ENCODE measurements at places on chromosomes 3 and 15.

- peak; percentile 68 for DNase-seq
These were observed 593.4 kb upstream of the TGFBR2 start for GRCh38 chr3:30012941-30013543.

GRCh38 chr15:92633001-92633400 lies 22.6 kb downstream of the FAM174B start:
- no peak for DNase-seq

DNA sequence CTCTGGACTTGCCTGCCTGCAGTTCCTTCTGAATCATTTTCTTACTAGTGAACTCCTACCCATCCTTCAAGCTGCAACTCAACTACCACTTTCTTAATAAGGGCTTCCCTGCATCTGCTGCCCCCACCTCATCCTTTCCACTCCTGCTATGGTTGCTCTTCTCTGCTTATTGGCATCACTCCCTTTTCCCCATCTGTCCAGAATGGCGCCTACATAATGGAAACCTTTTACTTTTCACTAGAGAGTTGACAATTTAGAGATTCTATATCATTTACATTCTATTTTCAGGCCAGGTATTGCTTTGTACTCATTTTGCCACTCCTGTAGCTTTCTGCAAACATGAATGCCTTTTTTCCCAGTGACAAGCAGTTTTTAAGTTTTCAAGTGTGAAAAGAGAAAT lies 1.9 kb upstream of the EPHA3 start:
- DNase-seq, result no peak

DNA sequence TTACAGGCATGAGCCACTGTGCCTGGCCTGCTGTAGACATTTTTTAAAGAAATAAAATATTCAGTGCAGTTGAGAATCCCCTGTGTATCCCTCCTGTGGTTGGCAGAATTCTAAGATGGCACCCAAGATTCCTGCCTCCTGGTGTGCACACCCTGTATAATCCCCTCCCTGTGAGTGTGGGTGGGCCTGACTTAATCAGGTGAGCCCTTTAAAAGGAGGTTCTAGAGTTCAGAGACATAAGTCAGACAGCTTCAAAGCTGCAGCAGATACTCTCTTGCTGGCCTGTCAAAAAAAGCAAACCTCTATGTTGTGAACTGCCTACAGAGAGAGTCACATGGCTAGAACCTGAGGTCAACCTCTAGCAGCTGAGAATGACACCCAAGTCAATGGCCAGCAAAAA lies 7.0 kb upstream of the VIPR1 start:
- peak; percentile 36 for DNase-seq

- DNase-seq, result peak; percentile 80
These were observed 59.3 kb downstream of the CYP11A1 start for GRCh38 chr15:74307827-74308811.

DNA sequence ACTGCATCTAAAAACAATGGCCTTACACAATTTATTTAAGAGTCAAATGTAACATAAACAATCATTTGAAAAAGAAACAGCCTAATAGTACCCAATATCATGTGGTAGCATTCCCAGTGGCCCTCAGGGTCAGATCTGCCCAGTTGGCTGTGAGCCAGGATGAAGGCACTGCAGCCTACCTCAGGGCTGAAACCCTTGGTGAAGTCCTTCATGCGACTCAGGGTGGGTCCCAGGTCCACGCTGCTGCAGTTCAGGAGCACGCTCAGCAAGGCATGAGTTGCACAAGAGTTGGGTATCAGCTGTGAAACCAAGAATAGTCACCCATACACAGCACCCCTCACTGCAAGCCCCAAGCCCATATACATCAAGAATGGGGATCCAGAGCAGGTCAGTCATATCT lies 37.1 kb downstream of the SEMA3G start:
- DNase-seq, result no peak

- no peak for DNase-seq
These were observed 610 bp downstream of the EPHB3 start for GRCh38 chr3:184561913-184562877.

DNA sequence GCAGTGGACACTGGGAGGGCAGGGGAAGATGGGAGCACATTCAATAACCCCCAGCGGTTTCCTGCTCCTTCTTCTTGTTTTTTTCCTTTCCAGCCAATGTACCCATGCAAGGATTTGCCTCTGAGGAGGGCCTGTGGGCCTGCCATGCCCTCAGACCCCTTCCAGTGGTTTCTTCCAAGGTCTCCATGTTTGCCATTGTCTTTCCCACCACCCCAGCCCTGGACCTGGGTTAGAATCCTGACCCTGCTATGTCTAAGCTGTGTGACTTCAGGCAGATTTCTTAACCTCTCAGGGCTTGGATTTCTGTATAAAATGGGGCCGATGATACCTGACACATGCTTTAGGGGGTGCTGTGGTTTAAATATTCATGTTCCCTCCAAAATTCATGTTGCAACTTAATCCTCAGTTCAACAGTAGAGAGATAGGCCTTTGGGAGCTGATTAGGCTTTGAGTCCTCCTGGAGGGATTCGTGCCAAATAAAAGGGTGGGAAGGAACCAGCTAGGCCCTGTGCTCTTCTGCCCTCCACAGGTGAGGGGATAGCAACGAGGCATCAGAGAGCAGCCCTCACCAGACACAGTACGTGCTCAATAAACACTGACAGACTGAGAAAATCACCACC lies 46.3 kb upstream of the FLNB start:
- no peak for DNase-seq

DNA sequence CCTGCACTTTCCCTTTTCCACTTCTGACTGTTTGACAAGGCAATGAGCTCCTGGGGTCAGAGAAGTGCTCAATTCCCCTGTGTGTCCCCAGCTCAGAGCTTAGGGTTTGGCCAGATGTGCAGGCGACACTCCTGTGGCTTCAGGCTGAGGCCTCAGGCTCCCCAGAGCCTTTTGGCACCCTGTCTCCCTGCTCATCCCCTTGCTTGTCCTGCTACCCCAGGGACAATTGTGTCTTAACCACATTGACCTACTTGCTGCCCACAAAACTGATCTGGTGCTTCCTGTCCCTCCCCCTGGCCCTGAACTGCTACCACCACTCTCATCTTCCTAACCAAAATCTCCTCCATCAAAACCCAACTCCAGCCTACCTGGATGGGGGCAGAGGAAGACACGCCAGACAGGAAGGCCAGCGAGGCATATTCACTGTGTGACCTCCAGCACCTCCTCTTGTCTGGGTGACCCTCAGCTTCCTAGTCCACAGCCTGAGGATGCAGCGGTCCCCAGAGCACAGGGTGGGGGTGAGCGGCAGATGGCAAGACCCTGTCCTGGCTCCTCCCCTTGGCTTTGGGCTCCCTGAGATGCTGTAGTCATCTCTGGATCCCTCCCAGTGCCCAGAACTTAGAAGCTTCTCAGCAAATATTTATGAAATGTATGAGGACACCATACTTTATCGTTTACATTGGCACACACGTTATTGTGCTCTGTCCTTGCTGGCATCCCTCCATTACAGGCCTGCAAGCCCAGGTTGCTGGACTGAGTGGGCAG lies 98.9 kb upstream of the SLC6A6 start:
- DNase-seq, result no peak

- no peak for DNase-seq
These were observed 25.5 kb downstream of the SLC35A5 start for GRCh38 chr3:112587336-112587735.

GRCh38 chr15:99137877-99138276 lies 33.0 kb downstream of the SYNM start:
- DNase-seq, result no peak

DNA sequence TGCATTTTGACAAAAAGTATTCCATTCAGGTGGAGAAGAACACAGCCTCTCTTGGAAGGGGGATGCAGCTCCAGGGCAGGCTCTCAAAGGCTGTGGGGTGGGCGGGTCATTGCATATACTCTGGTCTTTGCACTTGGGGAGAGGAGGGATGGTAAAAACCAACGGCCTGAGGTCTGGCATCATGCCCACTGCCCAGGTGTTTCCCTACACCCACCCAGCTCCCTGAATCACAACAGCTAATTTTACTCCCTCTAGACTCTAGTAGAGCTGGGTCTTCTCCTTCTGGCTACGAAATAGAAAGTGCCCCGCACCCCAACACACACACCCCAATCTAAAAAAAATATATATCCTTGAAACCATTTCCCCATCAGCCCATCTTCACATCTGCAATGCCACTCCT lies 1.0 kb downstream of the MYLK start:
- no peak for DNase-seq

GRCh38 chr15:85125056-85125661 lies 143.5 kb downstream of the PDE8A start:
- peak; percentile 67 for DNase-seq

- DNase-seq, result no peak
These were observed 155.6 kb downstream of the TIGIT start for GRCh38 chr3:114449271-114450007.

GRCh38 chr3:148006508-148006907 lies 597.3 kb downstream of the ZIC1 start:
- DNase-seq, result no peak

DNA sequence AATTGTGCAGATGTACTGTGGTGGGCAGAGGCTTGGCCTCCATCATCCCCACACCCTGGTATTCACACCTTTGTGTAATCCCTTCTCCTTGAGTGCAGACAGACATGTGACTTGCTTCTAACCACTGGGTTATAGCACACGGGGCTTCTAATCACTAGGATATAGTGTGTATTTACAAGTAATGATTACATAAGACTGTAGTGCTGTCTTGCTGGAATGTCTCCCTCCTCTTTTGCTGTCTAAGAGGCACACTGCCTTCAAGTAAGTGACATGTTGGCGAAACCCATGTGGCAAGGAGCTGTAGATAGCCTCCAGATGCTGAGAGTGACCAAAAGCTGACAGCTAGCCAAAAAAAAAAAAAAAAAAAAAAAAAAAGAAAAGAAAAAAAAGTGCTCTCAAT lies 542.7 kb upstream of the MDFIC2 start:
- DNase-seq, result no peak

DNA sequence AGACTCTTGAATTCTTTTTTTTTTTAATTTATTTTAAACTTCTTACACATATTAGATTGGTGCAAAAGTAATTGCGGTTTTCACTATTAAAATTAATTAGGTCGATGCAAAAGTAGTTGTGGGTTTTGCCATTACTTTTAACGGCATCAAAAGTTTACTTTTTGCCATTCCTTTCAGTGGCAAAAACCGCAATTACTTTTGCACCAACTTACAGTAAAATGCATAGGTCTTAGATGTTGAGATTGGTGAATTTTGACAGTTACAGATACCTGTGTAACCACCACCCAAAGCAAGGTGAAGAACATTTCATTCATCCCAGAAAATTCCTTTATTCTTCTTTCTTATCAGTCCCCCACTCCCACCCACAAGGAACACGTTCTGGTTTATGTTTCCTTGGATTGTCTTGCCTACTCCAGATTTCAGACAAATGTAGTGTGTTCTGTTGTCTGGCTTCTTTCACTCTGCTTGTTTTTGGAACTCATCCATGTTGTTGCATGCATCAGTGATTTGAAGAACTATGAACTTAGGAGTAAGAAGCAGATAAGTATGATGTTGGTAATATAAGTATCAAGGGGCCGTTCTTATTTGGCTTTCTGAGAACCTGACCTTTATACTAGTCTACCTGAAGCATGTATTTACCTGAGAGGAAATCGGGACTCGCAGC lies 198.4 kb upstream of the UBE2E1 start:
- DNase-seq, result no peak

DNA sequence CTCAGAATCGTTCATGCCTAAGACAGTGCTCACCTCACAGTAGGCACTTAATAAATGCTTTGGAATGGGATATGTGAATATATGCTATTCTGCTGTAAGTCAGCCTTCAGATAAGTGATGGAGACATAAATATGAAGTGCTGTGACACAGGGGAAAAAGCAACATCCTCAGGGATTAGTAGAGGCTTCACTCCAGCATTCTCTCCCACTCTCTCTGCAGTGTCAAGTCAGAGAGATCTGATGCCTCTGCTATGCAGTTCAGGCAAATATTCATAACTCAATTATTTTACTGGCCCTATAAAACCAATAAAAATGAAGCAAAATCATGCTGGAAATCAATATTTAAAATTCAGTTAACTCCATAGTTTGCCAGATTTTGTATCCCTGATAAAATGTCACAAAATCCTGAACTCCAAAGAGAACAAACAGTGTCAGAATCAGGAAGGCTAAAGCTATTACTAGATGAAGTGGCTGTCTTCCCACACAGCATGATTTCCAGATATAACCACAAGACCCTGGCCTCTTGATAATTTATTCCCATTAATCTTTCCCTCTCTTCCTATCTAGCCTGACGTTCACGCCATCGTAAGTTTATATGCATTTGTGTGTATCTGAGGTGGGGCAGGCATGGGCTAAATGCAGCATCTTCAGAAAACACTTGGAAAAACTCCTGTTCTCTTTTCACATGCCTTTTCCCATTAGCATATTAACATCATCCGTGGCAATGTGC lies 278.9 kb upstream of the ATP11B start:
- DNase-seq, result no peak

GRCh38 chr3:64501298-64501906 lies 186.4 kb downstream of the ADAMTS9 start:
- DNase-seq, result no peak
